ENCODE measurements at places on chromosomes 3 and 15.

DNA sequence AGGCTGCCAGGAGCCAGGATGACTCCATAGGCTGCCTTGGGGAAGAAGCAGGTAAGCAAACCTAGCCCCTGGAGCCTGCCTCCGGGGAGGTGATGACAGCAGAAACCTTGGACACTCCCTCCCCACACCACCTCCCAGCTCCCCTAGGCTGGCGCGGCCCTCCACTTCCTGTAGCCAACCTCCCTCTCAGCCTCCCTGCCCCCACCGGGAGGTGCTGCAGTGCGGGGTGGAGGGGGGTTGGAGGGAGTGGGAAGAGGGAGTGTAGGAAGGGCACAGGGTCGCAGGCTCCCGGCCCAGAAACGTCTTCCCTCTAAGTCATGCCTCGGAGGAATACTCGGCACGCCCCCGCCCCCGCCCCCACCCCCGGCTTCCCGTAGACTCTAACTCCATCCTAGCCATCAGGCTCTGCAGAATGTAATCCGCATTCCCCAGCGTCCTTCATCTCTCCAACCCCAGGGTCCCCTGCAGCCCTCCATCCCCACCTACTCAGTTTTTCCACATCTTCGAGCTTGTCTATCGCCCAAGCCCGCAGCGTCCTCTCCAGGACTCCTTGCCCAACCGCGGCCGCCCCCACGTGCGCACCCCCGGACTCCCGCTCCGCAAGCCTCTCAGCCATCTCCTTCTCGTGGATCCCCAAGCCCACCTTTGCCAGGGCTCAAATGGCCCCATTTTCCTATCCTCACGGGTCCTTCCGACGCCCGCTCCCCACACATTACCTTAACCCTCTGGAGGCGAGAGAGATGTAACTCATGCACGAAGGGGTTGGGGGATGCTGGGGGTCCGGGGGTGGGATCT is 528 bp downstream of the LPCAT4 start:
- DNase-seq = no peak

DNA sequence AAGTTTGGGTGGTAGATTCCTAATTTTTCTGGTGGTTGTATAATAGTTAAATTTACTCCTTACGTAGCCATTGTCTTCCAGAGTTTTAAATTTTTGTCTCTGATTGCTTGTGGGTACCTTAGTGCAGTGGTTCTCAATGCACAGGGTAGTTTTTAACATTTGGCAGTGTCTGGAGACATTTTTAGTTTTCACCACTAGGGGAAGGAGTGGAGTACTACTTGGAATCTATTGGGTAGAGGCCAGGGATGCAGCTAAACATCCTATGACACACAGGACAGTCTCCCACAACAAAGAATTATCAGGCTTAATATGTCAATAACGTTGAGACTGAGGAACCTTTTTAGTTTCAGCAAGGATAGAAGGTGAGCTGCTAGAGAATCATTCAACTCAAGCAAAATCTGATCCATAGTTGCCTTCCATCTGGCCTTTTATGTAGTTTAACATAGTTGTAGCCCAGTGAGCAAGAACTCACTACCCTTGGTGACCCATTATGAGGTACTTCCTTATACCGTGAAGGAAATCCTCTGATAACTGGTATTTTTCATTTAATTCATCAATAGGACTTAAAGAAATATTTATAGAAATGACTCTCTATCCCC is 8.6 kb upstream of the STX19 start:
- no peak for DNase-seq

DNA sequence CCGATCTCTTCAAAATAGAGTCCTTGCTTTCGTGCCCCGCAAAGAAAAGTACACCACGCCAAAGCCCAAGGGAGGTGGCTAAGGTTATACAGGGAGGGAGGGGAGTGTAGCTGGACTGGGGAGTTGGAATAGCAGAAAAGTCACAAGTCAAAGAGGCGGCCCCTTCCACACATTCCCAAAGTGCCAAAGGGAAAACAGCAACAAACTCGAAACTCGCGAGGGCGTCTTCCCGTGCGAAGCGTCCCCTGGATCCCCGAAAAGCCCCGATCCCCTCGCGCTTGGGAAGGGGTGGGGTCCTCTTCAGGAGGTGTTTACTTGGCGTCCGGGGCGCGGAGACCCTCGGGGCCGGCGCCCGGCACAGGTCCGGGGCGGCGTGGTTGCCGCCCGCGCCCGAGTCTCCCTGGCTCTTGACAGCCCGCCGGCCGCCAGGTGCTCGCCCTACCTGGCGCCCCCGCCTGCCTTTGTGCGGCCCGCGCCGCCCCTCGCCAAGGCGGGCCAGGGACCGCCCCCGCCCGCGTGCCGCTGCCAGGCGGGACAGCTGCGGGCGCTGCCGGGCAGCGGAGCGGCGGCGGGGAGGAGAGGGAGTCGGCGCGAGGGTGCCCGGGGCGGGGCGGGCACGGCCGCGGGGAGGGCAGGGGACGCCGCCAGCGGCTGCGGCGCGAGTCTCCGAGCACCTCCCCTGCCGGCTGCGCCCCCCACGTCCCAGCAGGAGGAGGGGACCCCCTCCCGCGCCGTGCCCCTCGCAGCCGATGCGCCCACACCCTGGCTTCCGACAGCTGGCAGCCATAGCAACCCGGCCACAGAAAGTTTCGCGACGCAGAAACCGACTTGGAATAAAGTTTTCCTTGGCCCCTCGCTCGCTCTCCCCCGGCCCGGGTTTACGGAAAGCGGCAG is 966 bp downstream of the MYO1E start:
- no peak for DNase-seq

DNA sequence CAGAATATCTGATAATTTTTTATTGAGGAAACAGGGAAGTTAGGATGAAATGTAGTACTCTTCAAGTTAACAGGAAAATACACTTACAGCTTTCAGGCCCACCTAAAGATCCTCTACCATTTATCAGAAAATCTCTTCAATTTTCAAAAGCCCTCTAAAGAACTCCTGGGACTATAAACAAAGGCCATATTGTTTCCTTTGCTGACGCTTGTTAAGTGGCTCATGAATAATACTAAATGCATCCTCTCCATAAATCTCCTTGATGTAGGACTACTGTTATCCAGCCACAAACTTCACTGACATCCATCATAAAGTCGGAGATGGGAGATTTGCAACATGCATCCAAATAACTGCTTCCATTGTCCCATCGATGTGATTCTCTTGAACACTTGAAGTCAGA is 326.5 kb downstream of the ZIC1 start:
- DNase-seq = no peak

GRCh38 chr15:30033763-30034162 is 49.0 kb upstream of the GOLGA8J start:
- DNase-seq = no peak

DNA sequence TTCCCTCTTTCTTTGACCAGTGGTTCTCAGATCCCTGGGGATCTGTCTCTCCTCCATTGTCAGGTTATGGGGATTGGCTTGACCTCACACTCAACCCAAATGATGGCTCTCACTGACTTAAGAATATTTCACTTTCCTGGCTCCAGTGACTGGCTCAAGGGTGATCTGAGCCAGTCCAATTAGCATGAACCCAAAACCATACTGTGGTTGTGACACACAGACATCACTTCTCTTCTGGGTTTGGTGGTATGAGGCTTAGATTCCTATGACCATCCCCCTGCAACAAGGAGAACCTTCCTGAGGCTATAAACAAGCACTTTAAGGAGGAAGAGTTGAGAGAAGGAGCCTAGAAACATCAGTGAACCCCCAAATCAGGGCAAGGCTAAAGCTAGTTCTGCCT is 85.8 kb downstream of the KCNAB1 start:
- DNase-seq = no peak

DNA sequence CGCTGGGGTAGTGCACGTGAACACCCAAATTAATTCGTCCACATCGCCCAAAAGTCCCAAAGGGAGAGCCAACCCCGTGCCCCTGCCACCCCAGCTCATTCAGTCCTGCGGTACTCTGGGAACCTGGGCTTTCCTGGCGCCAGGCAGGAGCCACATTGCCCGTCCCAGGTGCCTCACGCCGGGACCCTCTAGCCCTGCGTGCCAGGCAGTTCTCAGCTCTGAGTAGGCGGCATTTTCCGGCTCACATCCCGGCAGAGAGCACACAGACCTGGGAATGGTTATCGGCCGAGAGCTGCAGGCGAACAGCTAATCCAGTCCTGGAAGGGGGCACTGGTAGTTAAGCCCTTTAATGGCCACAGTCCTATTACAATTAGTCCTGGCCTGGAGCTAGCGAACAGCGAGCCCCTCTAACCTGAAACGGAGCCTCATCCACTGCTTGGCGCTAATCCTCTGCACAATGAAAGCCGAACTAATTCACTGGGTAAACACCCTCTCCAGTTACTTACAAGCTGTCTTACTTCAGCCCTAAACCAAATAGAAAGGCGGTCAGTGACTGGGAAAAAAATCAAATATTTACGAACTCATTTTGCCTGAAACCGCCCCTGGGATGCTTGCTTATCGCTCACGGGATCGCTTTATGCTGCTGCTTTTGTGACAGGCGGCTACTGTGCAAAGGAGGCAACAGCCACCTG is 254.6 kb upstream of the SOX14 start:
- no peak for DNase-seq

- DNase-seq = no peak
Observed at GRCh38 chr15:81400640-81401236, 26.7 kb upstream of the TMC3 start.

GRCh38 chr3:180947761-180948390 is 35.4 kb downstream of the FXR1 start:
- no peak for DNase-seq

DNA sequence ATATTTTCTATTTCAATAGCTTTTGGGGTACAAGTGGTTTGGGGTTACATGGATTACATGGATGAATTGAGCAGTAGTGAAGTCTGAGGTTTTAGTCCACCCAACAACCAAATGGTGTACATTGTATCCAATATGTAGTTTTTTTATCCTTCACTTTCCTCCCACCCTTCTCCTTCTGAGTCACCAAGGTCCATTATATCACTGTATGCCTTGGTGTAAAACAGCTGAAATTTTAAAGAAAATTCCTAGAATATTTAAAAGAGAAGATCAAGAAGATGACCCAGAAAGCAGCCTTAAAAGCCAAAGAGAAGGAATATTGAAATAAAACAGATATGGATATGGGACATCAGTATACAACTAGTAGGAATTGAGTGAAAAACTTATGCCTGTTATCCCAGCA is 204.2 kb upstream of the COL8A1 start:
- DNase-seq = no peak

DNA sequence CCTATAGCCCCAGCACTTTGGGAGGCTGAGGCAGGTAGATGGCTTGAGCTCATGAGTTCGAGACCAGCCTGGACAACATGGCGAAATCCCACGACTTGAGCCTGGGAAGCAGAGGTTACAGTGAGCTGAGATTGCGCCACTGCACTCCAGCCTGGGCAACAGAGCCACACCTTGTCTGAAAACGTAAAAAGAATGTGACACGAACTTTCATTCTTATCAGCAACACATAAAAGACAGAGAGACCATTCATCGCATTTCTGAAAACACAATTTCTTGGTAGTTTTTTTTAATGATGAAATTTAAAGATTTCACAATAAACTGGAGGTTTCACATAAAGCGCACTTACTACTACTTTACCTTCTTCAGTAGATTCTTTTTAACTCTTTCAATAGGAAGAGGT is 18.4 kb downstream of the HLTF start:
- no peak for DNase-seq

- no peak for DNase-seq
Observed at GRCh38 chr3:37674111-37674510, 187.6 kb upstream of the CTDSPL start.

DNA sequence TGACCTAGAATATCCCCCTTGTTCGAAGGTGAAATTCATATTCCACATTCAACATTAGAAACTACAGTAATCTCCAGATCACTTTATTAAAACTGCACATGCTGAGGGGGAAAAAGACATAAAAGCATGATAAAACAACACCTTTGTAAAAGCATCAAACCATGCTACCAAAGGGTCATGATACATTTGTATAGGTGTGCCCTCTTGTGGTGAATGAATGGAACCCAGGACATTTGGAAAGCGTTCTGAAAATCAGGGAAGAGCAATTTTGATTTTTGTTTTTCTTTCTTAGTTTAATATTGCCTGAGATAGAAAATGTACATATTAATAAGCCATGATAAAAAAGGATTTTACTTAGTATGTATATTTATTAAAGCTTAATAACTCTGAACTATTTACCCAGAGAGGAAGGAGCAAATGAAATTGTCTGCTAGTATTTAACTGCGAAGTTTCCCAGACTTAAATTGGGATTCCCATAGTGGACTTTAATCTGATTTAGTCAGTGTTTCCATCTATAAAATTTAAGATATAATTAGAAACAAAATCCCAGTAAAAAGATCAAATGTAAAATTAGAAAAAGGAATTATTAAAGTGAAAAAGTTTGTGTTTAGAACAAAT is 105.8 kb upstream of the ARL6 start:
- no peak for DNase-seq

DNA sequence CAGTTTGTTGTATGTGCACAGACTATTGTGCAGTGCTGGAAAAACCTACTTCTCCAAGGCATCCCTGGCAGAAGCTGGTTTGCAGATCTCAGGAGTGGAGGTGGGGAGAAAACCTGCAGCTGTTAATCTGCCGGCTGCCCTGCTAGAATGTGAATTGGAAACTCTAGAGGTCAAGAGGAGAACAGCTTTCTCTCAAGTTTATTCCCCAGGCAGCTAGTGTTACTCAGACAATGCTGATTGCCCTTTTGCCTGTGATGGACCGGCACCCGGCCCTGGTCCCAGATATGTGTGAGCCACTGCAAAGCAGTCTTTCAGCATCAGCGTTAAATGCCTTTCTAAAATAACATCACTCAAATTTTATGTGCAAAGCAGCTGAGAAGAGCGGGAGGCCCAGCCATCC is 129.7 kb upstream of the TPM1 start:
- no peak for DNase-seq

- DNase-seq = no peak
Observed at GRCh38 chr3:114213292-114213626, 24.1 kb downstream of the ZNF80 start.

DNA sequence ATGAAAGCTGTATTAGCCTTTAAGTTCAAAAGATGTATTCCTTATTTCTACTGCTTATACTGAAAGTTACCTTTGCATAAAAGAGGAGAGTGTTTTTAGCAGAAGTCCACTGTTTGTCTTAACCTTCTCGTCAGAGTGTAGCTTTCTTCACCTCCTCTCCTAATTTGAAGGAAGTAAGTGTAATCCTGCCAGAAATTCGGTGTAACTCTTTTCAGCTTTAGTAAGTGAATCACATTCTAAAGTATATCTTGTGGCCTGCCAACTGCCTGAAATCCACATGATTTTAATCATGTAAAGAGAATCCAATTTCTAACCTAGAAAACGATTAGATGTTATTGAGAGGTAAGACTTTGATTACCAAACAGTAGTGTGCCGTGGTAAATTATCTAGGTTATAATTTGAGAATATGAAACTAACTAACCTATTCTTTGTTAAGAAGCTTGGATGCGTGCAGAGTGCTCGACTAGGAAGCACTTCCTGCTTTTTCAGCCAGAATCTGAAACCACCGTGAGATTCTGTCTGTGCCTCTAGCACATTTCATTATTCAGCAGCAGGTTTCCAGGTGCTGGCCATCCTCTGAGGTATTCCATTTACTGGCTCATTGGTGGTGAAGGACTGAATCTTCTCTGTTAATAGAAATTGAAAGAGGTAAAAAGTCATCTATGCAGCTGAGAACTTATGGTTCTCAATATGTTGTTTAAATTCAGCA is 7.5 kb downstream of the GYG1 start:
- DNase-seq = no peak
